HT-29 (cell line): ENCODE measurements at places on chromosomes 13 and 19. TPM values are rescaled to one million over a fixed set of nuclear protein-coding genes. Genes with fewer than 3 reads are reported as not detected.

DNA sequence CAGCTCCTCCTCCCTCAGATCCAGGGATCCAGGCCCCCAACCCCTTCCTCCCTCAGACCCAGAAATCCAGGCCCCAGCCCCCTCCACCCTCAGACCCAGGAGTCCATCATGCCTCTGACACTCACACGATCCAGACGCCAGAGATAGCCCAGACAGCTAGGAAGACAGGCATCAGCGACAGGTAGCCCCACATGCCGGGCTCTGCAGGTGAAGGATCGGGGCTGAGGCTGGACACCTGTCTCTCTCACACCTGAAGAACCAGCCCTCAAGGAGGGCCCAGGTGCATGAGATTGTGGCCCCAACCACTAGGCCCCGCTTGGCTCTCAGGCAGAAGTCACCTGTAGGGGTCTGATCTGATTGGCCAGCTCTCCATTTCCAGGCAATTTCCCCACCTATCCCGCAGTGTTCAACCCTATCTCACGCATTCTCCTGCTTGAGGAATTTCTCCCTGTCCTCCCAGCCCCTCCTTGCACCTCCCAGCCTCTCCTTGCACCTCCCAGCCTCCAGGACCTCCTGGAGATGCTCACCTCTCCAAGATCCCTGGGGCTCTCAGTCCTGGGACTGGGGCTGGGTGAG is 4.2 kb downstream of the TMEM150B start:
- DNase-seq = no peak

DNA sequence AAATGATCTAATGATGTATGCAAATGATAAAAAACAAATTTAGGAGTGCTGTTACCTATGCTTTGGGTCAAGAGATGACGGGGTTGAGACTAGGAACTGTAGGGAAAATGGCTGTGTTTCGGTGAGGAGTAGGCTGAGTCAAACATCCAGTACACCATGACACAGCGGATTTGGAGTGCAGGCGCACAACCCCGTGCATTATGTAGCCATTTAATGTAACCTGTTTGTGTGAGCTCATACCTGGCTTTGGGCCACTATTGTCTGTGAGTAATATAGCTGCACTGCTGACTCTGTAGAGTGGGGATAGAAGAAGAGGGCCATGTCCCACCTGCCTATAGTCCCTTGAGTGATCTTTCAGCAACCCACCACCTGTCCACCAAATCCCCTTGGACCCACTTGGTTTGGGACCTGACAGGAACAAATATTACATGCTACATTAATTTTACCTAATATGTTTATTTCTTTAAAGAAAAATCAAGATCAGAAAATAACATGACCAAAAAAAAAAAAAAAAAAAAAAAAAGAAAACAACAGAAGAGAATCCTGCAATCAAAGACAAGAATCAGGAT is 95.5 kb upstream of the KLHL1 start:
- no peak for DNase-seq

Gene KLK2
- not detected in 2 replicates for total RNA-seq

DNA sequence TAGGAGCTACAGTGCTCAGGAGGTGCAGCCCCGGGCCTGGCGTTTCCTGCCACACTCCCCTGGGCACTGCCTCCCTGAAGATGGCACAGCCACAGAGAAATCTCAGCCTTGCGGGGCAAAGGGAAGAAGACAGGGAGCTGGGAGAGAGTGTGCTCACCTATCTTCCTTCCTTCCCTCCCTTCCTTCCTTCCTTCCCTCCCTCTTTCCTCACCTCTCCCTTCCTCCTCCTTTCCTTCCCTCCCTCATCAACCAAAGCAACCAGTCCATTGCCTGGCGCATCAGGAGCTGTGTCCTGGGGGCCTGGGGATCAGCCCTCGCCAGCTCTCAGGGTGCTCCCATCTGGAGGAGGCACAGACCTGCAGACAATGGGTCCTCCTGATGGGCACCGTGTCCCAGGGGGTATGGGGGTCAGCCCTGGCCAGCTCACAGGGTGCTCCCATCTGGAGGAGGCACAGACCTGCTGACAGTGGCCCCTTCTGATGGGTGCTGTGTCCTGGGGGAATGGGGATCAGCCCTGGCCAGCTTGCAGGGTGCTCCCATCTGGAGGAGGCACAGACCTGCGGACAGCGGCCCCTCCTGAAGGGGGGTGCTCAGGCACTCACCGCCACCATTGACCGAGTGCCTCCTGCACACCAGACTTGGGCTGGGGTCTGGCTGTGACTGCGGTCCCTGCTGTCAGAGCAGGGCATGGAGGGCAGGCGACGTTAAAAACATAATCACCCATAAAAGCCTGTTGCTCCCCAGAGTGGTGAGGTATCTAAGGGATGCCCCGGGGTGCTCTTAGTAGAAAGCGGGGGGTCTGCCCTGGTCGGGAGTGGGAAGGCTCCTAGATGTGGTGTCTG is 120.2 kb downstream of the URI1 start:
- no peak for DNase-seq

- no peak for DNase-seq
Measured at GRCh38 chr19:6249296-6249695, 30.5 kb downstream of the MLLT1 start.

Gene PEAK3
- not detected in 2 replicates for total RNA-seq

Gene PRSS57
- not detected in 2 replicates for total RNA-seq

DNA sequence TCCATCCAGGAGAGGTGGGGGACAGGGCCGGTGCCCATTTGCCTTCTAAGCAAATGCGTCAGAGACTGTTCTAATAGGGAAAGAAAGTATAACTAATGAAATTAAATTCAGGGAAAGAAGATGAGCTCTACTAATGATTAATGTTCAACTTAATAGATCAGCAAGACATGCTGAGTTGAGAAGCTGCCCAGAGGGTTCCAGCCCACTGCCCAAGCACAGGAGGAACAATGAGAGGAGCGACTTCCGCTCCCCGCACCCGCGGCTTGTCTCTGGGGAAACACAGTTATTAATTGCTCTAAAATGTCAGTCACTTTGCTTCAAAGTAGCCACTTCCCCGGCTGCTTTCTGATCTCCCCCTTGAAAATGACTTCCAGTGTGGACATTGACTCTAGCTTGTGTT is 331.3 kb downstream of the UQCRFS1 start:
- DNase-seq = no peak

- no peak for DNase-seq
Measured at GRCh38 chr19:3904233-3904632, 23.7 kb downstream of the ATCAY start.

DNA sequence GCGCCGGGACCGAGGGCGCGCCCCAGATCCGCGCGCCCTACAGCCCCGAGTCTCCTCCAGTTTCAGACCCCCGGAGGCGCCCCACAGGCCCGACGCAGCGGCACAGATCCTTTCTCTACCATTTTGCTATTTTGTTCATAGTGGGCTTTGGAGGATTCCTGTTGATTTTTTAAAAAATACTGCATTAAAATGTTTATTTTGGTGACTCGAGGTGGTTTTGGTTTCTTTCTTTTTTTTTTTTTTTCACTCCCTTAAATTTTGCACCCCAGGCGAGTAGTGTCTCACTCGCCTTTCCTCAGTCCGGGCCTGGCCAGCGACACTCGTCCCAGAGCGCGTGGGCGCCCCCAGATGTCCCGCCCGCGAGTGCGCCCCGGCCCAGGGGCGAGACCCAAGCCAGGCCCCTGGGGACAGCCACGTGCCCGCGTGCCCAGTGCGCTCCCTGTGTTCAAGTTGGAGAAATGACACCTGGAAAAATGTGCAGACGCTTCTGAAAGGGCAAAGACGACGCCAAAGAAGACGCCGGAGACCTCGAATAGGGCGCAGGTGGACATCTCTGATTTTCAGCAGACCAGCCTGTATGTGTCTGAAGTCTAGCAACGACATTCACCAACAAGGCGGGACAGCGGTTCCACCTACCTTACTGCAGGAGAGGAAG is 471 bp upstream of the INSR start:
- DNase-seq = peak; percentile 60

GRCh38 chr19:28042516-28042915 is 1170.4 kb downstream of the UQCRFS1 start:
- DNase-seq = no peak

- DNase-seq = no peak
Measured at GRCh38 chr13:99963816-99964339, 7.7 kb downstream of the ZIC5 start.

Gene CCNA1
- not detected in 2 replicates for total RNA-seq

Gene GAPDHS
- not detected in 2 replicates for total RNA-seq

DNA sequence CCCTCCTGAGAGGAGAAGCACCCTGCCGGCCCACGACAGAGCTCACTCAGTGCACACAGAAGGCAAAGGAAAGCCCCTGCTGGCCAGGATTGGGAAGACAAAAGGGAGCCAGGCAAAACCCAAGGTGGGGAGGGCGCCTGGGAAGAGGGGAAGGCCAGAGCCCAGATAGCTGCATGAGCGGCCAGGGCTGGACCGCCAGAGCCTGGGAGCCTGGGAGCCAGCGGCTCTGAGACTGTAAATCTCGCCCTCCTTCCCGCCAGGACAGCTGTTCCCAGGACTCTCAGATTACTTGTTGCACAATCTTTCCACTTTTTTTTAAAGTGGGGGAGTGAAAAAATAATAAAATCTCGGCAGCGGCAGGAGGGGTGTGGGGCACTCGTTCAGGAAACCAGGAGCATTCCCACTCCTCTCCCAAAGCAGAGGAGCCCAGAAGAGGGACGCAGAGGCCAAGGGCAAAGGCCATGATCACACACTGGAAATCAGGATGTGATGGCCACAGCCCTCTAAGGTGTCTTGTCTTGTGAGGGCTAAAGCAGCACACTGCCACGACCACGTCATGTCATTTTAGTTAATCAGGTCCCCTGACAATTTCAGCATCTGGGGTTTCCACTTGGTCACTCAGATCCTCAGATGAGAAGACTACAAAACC is 19.6 kb upstream of the EPHX3 start:
- DNase-seq = peak; percentile 23

DNA sequence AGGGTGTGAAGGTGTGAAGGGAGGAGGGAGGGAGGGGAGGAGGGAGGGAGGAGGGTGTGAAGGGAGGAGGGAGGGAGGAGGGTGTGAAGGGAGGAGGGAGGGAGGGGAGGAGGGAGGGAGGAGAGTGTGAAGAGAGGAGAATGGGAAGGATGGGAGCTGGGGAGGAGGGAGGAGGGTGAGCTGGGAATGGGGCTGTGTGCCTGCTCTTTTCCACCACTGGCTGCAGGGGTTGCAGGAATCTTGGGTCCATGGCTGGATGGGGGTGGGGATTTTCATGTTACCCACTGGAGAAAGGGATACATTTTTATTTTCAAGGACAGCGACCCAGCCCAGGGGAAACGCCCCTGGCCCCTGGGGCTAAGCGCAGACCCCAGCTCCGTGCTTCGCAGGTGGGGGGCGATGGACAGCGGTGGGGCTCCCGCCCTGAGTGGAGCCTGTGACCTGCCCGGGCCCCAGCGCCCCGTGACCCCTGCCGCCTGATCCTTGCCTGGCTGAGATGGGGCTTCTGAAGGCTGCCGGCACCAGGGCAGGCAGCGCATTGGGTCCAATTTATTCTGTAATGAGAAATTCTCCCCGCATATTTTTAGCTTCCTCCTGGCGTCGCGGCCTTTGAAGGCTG is 3.0 kb upstream of the EFNA2 start:
- DNase-seq = no peak

GRCh38 chr19:13155472-13156359 is 5.5 kb downstream of the IER2 start:
- DNase-seq = peak; percentile 73

- DNase-seq = no peak
Measured at GRCh38 chr13:91174886-91175501, 172.5 kb upstream of the MIR17HG start.

DNA sequence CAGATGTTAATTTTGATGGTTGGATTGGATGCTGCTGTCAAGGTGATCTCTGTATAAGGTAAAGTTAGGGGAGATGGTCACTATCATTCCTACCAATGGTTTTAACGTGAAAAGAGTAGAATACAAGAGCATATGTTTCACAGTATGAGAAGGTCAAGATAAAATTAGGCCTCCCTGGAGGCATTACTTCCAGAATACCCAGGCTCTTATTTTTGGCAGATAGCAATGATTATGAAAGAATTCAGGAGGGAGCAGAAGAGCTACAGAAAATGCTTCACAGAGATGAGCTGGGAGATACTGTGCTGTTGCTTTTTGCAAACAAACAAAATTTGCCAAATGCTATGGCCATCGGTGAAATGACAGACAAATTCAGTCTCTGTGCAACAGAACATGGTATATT is 547.5 kb upstream of the SPRY2 start:
- DNase-seq = no peak

DNA sequence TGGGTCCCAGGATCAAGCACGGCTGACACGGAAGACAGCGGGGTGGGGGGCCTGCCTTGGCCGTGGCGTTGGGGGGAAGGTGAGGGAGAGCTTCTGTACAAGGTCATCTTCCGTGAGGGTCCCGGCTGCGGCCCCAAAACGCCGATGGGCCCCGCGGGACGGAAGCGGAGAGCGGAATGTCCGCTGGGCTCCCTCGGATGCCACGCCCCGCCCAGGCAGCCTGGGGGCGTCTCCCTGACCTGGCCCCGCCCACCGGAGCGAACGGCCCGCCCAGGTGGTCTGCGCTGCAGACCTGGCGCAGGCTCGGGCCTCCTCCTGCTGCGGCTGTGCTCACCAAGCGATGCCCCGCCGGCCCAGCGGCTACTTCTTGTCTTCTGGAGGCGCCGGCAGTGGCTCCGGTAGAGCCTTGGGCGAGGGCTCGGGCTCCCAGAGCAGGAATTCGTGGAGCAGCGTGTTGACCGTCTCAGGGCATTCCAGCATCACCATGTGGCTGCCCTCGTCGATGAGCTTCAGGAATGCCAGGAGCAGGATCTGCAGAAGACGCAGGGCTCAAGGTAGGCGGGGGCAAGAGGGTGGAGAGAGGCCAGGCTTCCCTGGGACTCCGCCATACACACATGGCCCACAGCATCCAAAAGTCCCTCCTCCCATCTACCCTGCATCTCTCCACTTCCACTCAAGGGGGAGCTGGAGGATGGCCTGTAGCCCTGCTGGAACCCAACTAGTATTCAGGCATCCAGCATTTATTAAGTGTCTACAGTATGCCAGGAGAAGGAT is 10.7 kb downstream of the ABHD8 start:
- peak; percentile 86 for DNase-seq

- DNase-seq = no peak
Measured at GRCh38 chr13:94705081-94706030, 7.0 kb downstream of the SOX21 start.

DNA sequence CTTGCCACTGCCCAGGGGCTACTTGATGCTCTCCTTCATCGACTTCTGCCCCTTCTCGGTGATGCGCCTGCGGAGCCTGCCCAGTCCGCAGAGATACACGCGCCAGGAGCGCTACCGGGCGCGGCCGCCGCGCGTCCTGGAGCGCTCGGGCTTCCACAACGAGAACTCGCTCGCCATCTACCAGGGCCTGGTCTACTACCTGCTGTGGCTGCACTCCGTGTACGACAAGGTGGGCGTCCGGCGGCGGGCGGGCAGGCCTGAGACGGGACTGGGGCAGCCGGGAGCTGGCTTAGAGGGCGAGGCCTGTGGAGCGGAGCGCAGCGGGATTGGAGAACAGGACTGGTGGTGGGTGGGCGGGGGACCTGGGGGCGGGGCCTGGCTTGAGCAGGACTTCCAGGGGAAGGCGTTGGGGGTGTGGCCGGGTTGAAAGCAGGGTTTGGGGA is 12.7 kb upstream of the PSMD8 start:
- peak; percentile 77 for DNase-seq

- DNase-seq = no peak
Measured at GRCh38 chr13:110916301-110917142, 1.7 kb upstream of the ANKRD10 start.

- DNase-seq = no peak
Measured at GRCh38 chr13:29451976-29452375, 143.5 kb downstream of the SLC7A1 start.
